ENCODE measurements at places on chromosomes 6 and 20.

DNA sequence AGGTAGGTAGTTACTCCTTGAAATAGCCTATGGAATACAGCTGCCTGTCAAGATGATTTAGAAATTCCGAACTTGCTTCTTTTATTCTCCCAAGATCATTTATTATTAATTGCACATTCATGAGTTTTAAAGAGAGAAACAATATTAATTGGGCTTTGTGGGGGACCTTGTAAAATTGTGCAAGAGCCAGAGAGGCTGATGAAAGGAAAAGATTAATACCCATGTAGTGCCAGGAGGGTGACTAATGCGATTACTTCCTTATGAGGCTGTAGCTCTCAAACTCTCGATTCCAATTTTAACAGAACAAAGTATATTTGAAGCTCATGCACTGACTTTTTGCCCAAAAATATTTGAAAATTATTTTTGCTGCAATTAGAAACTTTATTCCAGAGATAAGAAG lies 423.8 kb upstream of the ID4 start:
- DNase-seq, result no peak

GRCh38 chr6:169809386-169809785 lies 58.0 kb downstream of the ERMARD start:
- DNase-seq, result no peak

GRCh38 chr6:124917769-124918168 lies 44.5 kb upstream of the RNF217 start:
- no peak for DNase-seq

DNA sequence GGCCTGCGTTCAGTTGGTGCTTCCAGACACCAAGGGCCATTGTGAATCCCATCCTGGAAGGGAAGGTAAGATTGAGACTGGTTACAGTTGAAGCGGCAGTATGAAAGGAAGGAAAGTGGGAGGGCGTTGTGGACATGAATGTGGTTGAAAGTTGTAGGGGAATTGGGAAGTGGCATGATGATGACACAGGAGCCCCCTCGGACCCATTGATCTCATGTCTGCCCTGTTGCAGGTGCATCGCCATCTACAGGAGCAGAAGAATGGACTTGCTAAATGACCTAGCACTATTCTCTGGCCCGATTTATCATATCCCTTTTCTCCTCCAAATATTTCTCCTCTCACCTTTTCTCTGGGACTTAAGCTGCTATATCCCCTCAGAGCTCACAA lies 5.5 kb downstream of the HLA-DQA1 start:
- no peak for DNase-seq

DNA sequence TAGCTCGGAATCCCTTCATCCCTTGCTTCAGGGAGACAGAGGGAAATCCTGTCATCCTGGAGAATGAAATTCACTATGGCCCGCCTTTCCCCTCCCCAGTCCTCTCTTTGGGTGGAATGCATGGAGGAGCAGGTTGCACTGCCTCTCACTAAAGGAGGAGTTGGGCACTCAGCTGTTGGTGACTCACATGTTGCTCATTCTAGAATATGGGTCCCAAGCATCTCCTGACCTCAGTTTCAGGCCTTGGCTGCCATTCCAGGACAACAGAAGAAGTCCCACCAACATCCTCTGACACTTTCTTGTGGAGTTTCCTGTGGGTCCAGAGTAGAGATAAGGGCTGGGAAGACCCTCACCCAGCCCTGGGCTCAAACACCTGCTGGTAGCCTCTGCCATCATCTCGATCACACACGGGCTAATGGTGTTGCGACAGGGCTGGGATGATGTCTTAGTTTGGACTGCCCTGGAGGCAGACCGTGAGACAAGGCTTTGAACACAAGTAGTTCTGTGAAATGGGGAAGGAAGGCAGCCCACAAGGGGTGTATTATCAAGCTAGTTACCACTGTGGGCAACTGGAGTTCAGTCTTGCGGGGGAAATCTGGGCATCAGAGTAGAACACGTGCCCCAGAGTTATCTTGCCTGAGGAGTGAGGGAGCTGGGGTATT lies 52.4 kb upstream of the RNF24 start:
- no peak for DNase-seq

- DNase-seq, result peak; percentile 69
Observed at GRCh38 chr6:54717849-54718455, 128.6 kb upstream of the FAM83B start.

- peak; percentile 68 for DNase-seq
Observed at GRCh38 chr6:79570129-79571029, 33.1 kb upstream of the LCA5 start.

DNA sequence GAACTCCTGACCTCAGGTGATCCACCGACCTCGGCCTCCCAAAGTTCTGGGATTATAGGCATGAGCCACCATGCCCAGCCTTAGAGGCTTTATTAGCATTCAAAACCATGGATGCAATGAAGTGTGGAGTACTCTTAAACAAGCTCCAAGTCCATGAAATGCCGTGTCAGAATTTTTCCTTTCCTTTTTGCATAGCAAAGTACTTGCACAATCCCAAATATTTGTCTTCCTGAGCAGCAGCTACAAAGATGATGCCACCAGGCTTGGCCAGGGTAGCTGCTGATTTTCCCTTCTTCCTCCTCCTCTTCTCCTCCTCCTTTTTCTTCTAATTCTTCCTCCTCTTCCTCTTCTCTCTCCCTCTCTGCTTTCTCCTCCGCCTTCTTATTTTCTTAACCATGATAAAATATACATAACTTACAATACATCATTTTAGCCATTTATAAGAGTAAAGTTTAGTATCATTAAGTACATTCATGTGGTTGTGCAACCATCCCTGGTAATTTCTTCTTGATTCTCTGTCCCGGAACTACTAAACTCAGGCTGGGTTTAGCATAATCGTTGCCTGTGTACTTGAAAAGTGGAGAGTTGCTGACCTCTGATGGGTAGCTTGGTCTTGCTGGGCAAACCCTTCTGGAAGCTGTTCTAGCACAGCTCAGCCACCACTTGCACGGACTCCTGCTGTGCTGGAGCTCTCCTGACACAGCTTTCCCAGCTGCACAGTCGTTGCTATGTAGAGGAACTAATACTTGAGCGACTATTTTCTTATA lies 20.3 kb downstream of the MUCL3 start:
- DNase-seq, result no peak

DNA sequence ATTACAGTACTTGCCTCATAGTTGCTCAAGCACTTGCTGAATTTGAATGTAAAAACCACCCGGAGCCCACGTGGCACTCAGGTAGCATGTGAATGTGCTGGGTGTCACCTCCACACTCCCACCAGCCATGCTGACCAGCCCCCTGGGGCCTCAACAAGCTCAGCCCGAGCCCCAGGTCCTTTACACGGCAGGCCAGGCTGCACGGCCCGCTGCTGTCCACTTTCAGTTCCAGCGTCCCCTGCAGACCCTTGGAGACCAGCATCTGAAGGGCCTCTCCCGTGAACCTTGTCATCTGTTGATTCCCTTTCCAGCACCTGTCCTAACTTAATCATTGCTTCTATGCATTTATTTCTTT lies 33.3 kb upstream of the ZBP1 start:
- no peak for DNase-seq

DNA sequence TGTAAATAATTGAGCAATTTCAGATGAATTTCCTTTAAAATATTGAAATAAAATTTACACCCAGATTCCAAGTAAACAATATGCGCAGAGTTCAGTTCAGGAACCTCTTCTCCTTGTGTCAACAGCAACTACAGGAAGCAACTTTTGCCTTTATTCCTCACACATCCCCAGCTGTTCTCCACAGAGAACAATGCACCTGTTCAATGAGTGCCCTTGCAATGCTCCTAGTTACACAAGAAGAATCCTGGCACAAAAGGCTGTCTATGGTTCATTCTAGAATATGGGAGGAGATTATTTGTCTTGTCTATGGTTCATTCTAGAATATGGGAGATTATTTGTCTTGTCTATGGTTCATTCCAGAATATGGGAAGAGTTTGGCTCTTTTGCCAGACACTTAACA lies 454.9 kb downstream of the BTBD3 start:
- DNase-seq, result no peak

DNA sequence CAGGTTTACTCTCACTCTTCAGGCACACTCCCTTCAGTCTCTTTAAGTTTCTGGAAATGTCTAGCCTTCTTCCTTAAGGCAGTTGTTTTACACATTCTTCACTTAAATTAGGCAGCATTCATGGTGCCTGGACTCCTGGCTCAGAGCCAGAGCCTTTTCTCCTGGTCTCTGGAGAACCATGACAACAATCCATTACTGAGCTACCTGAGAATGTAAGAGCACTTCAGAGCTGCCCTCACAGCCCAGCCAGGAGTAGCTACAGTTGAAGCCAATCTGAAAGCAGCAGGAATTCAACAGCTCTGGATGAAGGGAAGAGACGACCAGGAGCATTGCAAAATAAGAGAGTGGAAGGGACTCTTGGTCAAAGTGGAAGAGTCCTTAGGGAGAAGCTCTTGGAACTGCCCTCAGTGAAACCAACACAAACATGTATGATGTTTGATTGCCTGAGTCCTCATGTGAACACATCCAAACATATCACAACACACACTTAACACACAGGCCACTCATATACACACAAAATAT lies 416.8 kb upstream of the SPTLC3 start:
- DNase-seq, result no peak

GRCh38 chr6:167684276-167685104 lies 142.2 kb upstream of the AFDN start:
- no peak for DNase-seq

DNA sequence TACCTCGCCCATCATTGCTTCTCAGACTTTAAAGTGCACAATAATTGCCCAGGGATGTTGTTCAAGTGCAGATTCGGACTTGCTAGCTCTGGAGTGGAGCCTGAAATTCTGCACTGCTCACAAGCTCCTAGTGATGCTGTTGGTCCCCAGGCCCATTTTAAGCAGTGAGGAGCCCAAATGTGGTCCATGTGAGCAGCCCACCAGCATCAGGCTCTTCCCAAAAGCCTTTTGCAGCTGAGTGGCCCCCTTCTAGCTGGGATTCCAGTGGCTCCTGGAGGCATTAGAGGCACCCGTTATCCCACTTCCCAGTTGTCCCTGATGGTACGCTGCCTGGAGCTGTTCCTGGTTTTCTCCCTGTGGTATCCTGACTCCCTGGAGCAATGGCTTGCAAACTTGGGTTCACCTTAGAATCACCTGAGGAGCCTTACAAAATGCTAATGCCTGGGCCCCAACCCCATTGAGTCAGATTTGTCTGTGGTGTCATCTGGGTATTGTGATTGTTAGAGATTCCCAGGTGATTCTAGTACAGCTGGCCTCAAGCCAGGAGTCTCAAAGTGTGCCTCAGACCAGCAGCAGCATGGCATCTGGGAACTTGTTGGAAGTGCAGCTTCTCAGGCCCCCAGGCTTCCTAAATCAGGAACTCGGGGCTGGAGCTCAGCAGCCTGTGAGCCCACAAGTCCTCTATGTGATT lies 186.9 kb upstream of the SLC24A3 start:
- DNase-seq, result no peak

- no peak for DNase-seq
Observed at GRCh38 chr6:24330137-24330732, 27.6 kb downstream of the DCDC2 start.

DNA sequence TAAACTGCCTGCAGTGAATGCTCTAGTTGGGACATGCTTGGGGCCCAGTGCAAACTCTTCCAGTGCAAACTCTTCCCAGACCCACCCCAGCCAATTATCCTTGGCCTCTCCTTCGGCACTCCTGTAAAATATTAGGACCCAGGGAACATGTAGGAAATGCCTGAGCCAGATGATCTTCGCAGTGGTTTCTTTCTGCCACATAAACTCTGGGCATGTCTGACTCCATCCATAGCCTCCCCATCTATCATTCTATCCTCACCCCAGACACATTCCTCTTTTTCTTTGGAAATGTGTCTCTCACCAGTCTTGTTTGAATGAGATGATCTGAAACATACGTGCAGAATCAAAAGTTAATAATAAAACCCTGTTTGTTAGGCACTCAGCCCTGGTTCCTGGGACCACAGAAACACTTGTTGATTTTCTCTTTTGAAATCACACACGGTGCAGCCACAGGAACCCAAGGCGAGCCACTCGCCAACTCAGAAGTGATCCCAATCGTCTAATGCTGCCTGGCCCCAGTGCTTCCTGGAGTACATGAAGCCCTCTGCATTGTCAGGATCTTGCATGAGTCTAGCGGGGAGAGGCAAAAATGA lies 108.9 kb upstream of the CST7 start:
- no peak for DNase-seq

DNA sequence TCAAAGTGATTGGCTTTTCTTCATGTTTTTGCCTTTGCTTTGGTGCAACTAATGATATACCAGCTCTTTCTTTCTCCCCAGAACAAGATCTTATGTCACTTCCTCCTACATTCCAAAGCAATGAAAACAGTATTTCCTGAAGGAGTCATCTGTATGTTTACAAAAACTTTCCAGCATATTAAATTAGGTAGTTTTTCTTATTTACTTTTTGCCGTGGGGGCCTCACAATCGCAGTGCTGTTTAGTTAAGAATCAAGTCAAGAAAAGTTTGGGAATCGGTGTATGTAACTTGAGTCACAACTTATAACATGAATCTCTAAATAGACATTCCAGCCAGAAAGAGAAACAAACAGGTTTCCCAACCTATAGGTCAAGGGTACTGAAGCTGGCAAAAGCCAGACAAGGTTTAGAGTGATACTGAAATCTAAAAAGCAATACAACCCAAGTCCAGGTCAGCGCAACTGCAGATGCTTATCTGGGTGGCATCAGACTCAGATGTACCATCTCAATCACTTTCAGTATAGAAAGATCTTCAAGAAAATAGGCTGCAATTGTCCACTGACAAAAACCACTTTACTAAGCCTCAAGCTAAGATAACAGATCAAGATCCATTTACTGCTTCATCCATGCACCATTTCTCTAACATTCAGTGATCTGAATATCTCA lies 63.6 kb downstream of the IPCEF1 start:
- DNase-seq, result no peak

DNA sequence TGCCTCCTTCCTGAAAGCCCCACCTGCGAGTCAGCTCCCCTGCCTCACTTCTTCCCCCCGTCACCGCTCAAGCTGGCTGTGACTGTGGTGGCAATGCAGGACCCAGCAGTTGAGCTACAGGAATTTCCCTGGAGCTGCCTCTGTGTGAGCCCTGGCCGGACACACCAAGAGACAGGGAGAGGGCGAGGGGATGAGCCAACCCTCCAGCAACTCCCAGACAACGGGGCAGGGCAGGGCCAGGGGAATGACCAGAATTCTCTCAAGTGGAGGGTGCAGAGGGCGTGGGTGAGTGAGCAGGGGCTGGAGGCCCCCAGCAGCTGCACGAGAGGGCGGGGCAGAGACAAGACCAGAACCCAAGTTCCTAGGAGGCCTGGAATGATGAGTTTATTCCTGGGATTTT lies 4.9 kb upstream of the ARFGAP1 start:
- no peak for DNase-seq

- no peak for DNase-seq
Observed at GRCh38 chr20:53352727-53353440, 240.8 kb downstream of the ZNF217 start.

DNA sequence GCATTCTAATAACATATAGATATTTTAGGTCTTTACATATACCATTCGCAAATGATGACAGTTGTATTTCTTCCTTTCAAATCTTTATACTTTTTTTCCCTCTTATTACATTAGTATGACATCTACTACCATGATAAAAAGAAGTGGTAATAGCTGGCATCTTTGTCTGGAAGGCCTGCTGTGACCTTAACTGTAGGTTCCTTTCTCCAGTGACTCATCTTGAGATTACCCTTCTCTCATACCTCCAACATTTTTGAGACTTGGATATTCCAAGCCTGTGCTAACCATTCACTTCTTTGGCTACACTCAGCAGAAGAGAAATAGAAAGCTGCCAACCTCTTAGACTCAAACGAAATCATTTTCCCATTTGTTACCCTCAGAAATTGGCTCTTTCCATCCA lies 30.3 kb downstream of the ZKSCAN8 start:
- DNase-seq, result no peak
